ENCODE measurements at places on chromosomes 11 and 22.

- DNase-seq = no peak
Observed at GRCh38 chr22:39960791-39961746, 872 bp downstream of the TMA7B start.

GRCh38 chr22:39236321-39237317 lies 8.2 kb downstream of the PDGFB start:
- no peak for DNase-seq

DNA sequence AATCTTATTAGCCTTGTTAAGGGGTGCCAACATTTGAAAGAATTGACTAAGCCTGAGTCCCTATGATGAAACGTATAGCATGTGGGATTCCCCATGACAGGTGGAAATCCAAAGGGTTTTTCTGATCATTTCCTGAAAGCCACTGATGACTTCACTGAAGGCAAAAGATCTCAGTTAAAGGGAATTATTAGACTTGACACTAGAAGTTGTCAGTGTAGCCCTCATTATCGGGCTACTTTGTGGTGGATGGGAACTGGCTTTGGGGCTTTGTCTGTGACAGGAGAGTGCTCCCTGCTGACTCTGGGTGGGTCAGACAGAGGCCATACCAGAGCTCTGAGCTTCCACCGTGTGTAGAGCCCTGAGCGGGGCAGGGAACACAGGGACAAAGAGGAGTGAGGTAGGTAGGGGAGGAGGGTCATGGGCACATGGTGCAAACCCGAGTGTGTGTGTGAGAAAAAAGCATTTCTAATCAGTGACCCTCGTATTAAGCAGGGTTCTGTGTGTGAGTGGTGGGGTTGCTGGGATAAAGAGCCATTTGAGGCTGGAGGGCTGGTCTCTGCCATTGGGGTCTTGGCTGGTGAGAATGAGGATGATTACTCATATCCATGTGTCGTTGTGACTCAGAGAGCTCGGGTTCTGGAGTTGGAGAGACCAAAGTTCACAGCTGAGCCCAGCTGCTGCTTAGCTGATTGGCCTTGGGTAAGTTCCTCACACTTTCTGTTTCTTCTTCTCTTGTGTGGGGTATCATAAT lies 101.1 kb downstream of the GRIK4 start:
- no peak for DNase-seq

- DNase-seq = no peak
Observed at GRCh38 chr11:71247551-71248250, 4.7 kb downstream of the SHANK2 start.

- DNase-seq = no peak
Observed at GRCh38 chr11:119099711-119100110, 1.9 kb downstream of the DPAGT1 start.

DNA sequence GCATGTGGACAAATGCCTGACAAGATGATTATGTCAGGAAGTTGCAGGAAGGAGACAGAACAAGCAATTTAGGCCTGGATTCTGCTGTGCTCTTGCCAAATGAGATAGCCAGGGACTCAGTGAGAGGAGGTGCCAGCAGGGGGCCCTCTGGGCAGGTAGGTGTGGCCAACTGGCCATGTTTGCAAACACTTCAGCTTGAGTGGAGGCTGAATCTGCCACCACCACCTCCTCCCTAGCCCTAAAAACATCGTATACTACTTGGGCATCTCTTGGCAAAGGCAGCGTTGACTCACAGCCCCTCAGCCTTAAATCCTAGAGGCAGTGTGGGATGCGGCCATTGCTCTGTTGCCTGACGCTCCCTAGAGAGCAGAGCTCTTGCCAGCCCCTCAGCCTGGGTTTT lies 95.1 kb upstream of the PLET1 start:
- no peak for DNase-seq

DNA sequence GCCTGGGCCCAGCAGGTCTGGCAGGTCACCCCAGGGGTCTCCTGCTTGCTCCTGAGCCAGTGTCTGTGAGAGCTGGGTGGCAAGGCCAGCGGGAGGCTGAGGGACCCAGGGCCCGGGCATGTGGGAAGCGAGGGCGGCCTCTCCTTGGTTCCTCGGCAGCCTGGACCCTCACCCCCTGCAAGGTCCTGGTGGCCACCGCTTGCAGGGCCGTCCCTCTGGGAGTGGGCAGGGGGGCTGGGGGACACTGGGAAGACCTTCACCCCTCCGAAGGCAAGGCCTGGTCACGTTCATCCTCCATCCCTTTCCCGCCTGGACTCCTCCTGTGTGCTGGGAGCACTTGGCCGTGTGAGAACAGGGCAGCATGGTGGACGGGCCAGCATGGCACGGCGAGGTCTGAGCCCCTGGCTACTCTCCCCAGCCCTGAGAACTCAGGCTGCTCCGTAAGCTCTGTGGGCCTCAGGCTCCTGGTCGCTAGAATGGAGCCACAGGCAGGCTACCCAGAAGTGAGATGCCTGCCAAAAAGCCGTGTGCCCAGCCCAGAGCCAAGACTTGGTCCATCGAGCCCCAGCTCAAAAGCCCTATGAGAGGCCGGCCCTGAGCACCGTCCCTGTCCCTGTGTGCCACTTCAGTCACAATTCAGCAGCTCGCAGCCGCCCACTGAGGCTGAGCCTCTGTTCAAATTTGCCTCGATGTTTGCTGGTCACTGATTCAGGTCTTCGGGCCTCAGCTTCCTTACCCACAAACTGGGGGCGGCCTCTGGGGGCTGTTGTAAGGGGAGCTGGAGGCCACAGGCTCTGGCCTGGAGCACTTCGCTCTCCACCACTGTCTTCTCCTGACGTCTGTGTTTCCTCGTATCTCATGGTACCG lies 45.0 kb downstream of the IGLL1 start:
- DNase-seq = no peak

GRCh38 chr11:128469220-128469619 lies 118.1 kb downstream of the ETS1 start:
- no peak for DNase-seq

- DNase-seq = no peak
Observed at GRCh38 chr22:28426346-28427132, 253.1 kb downstream of the TTC28 start.

- no peak for DNase-seq
Observed at GRCh38 chr11:65532388-65533064, 7.6 kb downstream of the SCYL1 start.

GRCh38 chr22:44247923-44248892 lies 64.5 kb downstream of the SHISAL1 start:
- DNase-seq = no peak

GRCh38 chr11:63488789-63489188 lies 2.2 kb downstream of the PLAAT5 start:
- no peak for DNase-seq

GRCh38 chr11:48538991-48539390 lies 50.4 kb downstream of the OR4A47 start:
- no peak for DNase-seq

GRCh38 chr11:69425895-69426544 lies 55.4 kb upstream of the LINC01488 start:
- no peak for DNase-seq

GRCh38 chr11:76747915-76748860 lies 35.0 kb upstream of the TSKU start:
- no peak for DNase-seq

DNA sequence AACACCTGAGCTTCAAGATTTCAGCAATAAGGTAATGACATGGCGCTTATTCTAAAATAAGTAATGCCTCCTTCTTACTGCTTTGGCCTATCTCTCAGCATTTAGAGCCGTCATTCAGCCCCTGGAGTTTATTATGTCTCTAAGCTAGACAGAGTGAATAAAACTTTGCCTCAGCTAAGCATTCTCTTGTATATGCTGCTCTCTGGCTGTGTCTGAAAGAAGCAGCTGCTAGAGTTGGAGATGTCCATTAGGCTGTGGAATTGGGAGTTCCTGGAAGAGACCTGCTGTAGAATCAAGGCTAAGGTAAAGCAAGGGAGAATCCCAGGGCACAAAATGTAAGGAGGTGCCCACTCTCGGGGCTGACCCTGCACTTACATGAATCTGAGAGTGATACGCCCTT lies 35.5 kb upstream of the TTC12 start:
- DNase-seq = no peak

GRCh38 chr11:91164452-91164822 lies 941.6 kb upstream of the CHORDC1 start:
- DNase-seq = no peak

DNA sequence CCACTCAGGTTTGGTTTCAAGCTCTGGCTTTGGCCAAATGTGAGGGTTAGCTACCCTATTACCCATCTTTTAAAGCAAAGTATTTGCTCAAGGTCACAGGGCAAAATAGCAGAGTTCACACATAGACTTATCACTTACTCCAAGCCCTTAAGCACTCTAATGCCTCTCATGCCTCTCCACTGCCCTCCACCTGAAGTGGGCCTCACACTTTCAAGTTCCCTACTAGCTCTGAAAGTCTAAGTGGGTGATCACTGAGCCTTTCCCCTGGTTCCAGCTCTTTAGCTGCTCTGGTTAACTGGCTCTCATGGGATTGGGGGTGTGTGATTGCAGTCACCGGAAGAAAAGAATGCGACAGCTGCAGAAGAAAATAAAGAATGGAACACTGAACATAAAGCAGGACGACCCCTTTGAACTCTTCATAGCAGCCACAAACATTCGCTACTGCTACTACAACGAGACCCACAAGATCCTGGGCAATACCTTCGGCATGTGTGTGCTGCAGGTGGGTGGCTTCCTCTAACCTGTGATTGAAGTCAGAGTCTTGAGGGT lies 6.4 kb downstream of the NAT10 start:
- no peak for DNase-seq

GRCh38 chr11:72350752-72351151 lies 83.6 kb downstream of the CLPB start:
- DNase-seq = no peak

- no peak for DNase-seq
Observed at GRCh38 chr11:69227271-69227670, 66.7 kb upstream of the MYEOV start.

DNA sequence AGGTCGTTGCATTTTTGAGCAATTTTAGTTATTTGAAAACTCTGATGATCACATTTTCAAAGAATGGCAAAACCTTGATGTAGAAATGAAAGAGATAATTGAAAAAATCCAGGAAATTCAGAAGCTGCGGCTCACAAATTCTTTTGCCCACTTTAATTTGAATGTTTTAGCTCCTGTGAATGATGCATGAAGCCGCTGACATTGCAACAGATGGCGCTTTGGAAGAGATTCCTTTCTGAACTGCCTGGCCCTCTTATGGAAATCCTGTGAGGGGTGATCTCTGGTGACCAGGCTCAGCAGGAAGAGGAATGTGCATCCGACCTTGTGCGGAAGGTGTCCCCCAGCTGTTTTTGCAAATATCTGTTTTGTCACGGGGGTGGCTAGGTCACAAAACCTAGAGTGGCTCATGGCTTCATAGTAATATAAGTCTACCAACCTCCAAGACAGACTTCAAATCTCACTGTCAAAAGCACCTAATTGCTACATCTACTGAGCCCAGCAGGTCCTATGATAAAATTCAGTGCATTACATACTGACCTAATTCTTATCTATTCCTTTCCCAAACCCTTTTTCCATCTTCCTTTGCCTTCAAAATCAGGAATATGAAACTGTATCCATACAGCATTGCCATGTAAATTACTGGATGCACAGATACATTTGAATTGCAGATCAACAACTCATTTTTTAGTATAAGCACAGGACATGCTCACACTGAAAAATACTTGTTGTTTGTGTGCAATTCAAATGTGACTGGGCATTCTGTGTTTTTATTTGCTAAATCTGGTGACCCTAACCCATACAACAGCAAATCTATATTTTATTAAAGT lies 412.7 kb downstream of the ETS1 start:
- no peak for DNase-seq

DNA sequence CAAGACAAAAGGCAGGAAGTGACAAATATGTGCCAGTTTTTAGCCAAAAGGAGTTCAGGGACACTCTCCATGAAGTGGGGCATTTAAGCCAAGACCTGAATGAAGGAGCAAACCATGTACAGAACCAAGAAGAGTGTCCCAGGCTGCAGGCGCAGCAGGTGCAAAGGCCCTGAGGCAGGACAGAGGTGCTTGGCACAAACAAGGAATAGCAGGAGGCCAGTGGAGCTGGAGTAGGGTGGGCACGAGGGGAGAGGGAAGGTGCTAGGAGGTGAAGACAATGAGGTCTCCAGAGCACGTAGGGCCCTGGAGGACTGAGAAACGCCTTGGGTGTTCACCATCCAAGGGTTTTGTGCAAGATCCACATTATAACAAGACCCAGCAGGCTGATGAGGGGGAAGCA lies 474.1 kb downstream of the MN1 start:
- no peak for DNase-seq

DNA sequence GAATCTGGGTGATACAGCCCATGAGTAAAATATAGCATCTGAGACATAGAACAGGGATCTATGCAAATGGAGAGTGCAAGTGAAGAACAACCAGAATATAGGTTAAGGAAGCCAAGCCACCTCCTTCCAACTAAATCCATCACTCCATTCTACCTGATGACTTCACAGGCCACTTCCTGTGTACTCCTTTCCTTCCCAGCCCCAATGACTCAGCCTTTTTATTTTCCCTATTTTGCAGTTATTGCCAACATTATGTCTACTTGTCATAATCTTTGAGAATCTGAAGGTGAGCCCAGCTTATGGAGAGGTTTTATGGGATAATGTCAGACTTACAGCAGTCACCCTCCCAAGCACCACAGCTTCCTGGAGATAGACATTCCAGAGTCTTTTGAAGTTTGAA lies 1.4 kb upstream of the OR52M1 start:
- no peak for DNase-seq
